CD4-positive, alpha-beta memory T cell (primary cell): ENCODE measurements at places on chromosomes 7 and 10. TPM values are rescaled to one million over a fixed set of nuclear protein-coding genes. Genes with fewer than 3 reads are reported as not detected.

Gene CCL24
- not detected for total RNA-seq

- no peak for DNase-seq
Observed at GRCh38 chr10:96639899-96640298, 53.1 kb upstream of the TM9SF3 start.

- DNase-seq = no peak
Observed at GRCh38 chr7:57867884-57868701, 418.1 kb downstream of the ZNF716 start.

Gene ZDHHC4
- total RNA-seq = 31.6 TPM

Gene PTEN
- total RNA-seq = 78.7 TPM

- no peak for DNase-seq
Observed at GRCh38 chr7:69232445-69233376, 365.6 kb upstream of the AUTS2 start.

GRCh38 chr10:96670786-96671185 lies 49.5 kb downstream of the PIK3AP1 start:
- no peak for DNase-seq

GRCh38 chr10:43857206-43857930 lies 208.7 kb upstream of the ZNF32 start:
- DNase-seq = no peak

DNA sequence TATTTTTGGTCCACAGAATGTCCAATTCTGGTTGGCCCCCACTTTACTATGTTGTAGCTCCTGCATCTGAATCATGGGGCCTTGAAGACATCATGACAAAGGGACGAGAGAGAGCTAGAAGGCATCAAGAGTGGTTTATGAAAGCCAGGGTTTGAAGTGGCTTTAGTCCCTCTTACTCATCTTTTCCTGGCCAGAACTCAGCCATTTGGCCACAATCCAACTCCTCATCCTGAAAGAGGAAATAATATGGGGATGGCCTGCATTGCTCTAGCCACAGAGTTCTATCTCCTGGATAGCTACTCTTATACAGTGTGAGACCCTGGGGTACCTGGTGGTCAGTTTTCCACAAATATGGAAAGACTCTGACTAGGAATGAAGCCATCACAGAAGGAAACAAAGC lies 418.9 kb downstream of the XPNPEP1 start:
- DNase-seq = no peak

Gene INA
- not detected for total RNA-seq

DNA sequence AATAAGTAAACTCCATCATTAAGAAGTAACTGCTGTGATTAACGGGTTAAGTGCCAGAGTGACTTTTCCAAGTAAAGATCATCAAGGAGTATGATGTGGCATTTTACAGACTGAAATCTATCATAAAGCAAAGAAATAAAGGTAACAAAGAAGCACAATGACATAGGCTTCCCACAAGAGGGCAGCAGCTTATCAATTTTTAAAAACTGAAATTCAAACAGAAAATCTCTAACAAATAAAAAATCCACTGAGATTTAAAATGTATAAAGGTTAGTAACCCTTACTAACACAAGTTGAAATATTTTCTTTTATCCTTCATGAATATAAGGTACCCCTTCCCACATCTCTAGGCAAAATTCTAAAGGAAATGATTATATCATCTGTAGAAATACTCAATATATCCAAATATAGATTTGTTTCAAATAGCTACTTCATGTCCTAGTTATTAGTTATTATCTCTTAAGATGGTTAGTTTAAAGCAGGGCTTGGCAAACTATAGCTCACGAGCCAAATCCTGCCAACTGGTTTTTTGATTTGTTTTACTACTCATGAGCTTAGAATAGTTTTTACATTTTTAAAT lies 29.2 kb downstream of the FAM3C start:
- peak; percentile 56 for DNase-seq

Gene TMEM176A
- total RNA-seq = 1.1 TPM

GRCh38 chr7:157528785-157529341 lies 192.1 kb downstream of the DNAJB6 start:
- no peak for DNase-seq

DNA sequence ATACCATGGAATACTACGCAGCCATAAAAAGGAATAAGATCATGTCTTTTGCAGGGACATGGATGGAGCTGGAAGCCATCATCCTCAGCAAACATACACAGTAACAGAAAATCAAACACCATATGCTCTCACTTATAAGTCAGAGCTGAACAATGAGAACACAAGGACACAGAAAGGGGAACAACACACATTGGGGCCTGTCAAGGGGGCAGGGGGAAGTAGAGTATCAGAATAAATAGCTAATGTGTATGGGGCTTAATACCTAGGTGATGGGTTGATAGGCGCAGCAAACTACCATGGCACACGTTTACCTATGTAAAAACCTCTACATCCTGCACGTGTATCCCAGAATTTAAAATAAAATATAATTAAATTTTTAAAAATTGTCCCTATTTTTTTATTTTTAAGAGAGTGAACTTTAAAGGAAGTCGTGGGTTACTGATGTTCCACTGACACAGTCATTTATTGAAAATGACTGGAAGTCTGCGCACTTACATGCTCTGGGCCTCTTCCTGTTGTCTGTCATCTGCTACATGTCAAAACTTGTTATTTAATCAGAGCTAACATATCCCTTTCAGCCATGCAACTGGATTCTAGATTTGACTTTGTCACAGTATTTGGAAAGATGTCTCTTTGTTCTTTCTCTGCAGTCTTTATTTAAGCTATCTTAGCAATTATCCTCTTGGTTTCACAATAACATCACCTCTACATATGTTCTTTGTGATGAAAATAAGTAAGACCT lies 73.7 kb upstream of the ABCB5 start:
- no peak for DNase-seq

DNA sequence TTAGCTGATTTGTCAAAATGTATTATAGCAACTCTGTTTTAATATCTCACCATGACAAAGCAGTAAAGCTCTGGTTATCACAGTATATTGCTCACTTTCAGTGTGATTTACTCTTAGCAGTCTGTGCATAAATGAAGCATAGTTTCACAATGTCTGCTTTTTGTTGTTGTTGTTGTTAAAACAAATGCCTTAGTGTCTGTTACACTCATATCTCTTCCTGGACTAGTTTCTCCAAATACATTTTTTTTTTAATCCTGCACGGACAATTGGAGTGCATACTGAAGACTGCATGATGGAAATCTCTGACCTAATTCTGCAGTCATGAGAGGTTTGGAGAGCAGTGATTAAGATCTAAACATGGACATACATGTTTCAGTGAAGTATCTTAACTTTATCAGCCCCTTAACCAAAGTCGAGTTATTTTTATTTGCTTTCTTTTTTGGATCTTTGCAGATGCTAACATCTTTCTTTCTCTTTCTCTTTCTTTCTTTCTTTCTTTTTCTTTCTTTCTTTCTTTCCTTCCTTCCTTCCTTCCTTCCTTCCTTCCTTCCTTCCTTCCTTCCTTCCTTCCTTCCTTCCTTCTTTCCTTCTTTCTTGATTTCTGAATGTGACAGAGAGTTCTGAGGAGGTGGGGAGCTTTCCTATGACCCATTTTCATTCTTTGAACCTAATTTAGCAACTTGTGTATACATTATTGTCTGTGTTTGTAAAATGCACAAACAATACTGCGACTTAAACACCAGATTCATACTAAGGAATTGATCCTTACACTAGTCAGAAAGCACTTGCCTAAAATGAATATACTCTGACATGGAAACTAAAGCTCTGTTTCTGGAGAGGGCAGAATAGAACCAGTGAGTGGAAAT lies 161.5 kb upstream of the AGR3 start:
- DNase-seq = no peak

Gene TMEM225B
- 1.0 TPM for total RNA-seq

Gene PNLIPRP2
- not detected for total RNA-seq

- DNase-seq = no peak
Observed at GRCh38 chr7:109898-110556, 82.3 kb upstream of the FAM20C start.

Gene HOXA10
- not detected for total RNA-seq

DNA sequence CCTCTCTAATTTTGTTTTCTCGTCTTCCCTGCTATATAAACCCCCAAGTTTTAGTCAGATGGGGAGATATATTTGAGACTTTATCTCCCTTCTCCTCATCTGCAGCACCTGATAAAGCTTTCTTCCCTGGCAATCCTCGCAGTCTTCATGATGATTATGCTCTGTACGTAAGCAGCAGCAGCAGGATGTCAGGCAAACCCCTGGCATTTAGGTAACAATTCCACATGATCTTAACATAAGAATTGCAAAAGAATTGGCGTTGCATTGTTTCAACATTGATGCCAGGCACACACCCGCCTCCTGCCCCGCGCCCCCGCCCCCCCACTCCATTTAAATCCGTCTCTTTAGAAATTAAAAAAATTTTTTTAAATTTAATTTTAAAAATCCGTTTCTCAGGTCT lies 6.1 kb downstream of the PKD1L1 start:
- no peak for DNase-seq

DNA sequence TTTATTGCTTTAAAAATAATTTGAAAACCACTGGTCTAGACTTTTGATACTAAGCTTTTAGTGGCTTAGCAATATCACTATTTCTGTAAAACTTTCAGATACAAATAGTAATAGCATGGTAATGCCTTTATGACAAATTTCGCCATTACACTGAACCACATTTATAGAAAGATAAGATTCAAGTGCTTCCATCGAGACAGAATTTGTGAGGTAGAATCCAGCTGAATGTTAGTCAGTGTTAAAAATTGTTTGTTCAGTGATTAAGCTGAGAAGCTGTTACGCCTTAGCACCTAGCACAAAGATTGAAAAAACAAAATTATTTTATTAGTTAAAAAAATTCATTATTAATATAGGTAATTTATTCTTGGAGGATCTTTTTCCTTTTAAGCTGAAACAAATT lies 36.5 kb downstream of the GNAT3 start:
- no peak for DNase-seq

DNA sequence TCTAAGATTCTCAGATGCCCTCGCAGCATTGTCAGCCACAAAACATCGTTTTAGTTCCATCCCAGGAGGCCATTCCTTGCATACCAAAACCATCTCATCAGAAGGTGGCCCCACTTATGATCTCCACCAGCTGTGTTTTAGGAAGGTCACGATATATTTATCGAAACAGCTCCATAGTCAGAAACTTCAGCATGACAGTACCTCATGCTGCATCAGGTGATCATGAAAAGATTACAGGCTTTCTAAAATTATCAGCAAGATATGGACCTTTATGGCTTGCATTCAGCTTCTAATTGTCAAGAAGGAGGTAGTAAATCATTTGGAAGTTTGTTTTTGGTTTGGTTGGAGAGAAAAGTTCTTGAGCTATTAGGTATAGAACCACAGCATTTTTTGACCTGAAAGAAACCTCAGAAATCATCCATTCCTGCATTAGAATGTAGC lies 20.0 kb downstream of the JAZF1 start:
- no peak for DNase-seq

Gene PROSER2
- 0.47 TPM for total RNA-seq

DNA sequence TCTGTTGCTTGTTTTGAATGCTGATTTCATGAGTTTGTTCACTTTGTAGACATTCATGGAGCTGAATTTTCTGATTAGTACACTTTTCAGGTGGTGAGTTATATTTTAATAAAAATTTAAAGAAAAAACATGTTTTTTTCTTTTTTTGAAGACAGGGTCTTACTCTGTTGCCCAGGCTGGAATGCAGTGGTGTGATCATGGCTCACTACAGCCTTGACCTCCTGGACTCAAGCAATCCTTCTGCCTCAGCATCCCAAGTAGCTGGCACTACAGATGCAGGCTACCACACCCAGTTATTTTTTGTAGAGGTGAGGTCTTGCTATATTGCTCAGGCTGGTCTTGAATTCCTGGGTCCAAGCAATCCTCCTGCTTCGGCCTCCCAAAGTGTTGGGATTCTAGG lies 23.7 kb downstream of the PDZD8 start:
- no peak for DNase-seq
